ENCODE measurements at places on chromosomes 5 and 9.
A peak's percentile ranks its signal among the peaks of the same experiment; 100 is the strongest.

GRCh38 chr5:51518607-51519006, 135.4 kb downstream of the ISL1 start:
- DNase-seq: no peak

DNA sequence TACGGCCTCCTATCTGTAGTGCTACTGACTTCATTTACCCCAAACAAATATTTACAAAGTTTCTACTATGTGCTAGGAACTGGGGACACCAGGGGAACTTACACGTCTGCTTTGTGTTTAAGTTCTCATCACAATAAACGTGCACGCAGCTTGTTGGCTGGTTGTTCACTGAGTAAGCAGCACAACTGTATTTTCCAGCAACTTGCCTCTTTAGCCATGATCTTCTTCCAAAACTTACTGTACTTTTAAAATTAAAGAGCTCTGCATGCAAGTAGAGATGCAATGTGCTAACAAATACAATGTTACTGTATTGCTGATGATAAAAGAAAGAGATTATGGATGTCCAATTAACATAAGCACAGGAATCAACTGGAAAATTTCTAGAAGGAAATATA, 62.8 kb downstream of the RAPGEF1 start:
- DNase-seq: no peak

DNA sequence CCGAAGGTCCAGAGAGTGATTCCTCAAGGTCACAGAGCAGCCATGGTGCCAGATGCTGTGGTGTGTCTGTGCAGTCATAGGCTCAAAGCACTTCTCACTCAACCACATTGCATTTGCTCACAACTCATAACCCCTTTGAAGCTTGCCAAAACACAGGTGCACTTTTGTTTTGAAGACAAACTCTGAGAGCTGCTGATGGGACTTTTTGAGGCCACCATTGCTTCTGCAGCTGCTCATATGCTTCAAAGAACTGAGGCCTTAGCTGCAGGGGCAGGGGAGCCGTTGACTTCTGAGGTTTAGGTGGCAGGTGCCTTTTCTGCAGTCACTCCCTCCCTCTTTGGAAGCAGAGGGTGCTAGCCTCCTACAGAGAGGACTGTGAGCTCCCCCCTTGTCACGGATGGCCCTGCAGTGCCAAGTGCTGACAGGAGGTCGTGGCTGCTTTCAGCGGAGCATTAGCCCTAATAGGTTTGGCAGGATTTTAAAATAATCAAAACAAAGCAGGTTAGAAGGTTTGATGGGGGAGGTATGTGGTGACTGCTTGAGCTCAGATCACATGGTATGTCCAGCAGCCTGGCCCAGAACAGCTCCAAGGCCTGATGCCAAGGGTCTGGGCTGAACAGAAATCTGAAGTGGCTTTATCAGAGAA, 232.1 kb downstream of the MAN2A1 start:
- DNase-seq: no peak

DNA sequence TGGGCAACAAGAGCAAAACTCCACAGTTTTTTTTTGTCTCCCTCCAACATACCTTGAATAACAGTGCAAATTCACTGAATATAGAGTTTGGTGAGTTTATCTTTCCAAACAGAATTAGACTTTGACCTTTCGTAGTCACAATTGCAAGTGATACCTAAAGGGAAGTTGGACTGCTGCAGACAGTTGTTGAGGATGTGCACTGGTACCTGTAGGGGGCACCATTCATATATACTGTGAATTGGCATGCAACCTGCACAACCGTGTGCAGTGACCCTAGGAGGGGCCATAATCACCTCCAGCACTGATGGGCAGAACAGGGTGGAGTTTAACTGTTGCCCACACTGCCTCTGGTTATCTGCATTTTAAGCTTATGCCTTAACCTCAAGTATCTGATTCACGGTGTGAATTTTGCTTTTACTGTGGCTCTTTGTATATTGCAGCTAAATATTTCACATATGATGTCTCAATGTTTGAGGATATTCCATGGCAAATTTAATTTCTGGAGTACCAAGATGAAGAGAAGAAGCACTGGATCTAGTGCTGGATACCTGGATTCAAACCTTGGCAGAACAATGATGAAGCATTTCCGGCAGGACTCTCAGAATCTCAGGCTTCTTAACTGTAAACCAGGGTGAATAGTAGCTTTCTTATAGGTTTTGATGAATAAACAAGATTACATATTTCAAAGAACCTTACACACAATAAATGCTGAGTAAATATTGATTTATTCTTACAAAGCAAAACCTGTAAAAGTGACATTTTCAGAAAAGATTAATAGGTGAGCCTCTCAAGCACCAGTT, 144.3 kb downstream of the ACTBL2 start:
- DNase-seq: peak; percentile 45

GRCh38 chr9:109904666-109905065, 124.7 kb downstream of the PALM2AKAP2 start:
- no peak for DNase-seq

DNA sequence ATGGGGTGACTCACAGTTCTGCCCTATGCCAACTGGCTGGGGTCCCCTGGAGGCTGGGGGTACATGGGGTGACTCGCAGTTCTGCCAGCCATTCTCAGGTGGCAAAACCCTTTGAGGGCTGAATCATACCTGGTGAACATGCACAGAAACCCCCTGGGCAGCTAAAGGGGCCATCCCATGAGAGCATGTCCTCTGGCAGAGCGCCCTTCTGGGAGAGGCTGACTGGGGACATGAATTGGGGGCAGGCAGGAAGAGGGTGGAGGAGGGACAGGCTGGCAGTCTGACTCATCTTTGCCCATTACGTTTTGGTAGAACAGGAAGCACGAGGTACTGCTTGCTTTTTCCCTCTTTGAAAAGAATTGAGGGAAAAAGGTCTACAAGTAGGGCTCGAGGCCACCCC, 16.7 kb downstream of the TRAF1 start:
- DNase-seq: peak; percentile 63

DNA sequence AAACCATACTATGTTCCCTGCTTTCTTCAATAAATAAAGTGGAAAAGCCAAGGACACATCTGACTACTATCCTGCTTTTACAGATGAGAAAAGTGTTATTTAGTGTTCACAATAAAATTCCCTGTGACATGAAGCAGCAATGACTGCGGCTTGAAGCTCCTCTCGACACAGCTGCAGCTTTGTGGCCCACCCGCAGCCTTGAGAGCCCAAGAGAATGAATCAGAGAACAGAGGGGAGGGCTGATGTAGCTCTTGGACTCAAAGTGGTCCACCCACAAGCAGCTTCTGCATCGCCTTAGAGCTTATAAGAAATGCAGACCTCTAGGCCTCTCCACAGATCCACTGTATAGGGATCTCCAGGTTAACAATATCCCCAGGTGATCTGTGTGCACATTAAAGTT, 181.3 kb upstream of the GNA14 start:
- no peak for DNase-seq

DNA sequence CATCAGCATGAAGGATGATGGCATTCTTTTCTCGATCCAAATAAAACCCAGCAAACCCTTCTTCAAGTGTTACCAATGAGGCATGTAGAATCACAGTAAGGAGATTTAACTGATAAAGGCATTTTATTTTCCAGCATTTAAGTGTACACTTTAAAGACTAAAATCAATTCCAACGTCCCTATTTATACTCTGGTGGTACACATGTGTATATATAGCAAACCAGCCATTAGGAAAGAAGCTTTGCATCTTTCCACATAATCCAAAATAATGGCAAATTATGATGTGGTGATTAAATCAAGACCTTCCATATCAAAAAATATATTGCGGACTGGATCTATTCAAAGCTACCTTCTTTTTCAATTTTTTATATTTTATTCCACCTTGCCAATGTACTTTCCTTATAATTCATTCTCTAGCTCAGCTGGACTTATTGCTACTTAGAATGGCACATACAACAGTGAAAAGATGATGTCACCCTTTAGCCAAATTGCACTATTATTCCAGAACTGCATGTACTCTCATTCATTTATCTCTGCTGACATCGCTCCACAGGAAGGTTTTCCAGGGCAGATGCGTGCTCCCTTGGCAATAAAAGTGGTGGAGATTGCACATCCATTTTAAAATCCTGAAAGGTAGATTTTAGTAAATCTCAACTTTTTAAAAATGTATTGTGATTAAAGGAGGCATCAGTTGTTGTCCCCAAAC, 63.3 kb upstream of the SLC30A5 start:
- no peak for DNase-seq

Data from epithelial cell of esophagus (primary cell).